Activated CD8-positive, alpha-beta memory T cell treated with anti-CD3 and anti-CD28 coated beads for 48 hours (primary cell): ENCODE measurements at places on chromosomes 2 and 18.

- no peak for DNase-seq
Measured at GRCh38 chr2:58574873-58575272, 333.7 kb upstream of the FANCL start.

DNA sequence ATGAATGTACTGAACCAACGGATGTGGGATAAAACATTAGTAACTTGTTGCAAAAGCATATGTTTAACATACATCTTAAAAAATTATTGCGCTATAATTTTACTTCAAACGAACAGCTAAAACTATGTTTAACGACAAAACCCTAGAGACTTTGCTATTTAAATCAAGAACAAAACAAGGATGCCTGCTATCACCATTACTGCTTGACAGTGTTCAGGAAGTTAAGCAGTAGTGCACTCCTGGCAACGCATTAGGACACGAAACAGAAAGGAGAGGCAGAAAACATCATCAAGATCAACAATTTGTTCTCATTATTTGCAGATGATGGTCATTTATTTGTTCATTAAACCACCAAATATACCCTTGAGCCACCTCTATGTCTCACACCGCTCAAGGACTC is 151.9 kb downstream of the GALNT1 start:
- DNase-seq = no peak

DNA sequence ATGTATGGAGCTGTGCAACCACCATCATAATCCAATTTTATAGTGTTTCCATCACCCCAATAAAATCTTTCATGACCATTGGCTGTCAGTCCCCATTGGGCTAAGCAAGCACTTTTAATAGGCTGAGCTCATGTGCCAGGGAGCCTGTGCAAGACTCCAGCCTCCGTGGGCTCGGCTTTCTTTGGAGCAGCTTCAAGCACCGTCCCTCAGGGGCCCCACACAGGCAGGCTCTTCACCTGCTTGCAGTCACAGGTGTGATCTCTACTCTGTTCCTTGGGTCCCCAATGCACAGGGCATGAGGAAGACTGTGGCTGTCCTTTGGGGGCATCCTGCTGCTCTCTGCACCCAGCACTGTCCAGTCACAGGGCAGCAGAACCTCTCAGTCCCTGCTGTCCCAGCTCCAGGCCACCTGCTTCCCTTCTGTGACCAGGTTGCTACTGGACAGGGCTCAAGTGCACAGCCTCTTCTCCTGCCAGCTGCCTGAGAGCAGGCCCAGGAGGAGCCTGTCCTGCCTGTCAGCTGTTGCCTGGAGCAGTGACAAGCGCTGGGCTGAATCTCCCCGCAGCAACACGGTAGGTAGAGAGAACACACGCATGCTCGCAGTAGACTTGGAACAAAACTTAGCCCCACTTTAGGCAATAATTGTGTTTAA is 40.7 kb upstream of the TMEM131 start:
- no peak for DNase-seq

GRCh38 chr18:50006470-50007046 is 188.4 kb downstream of the MYO5B start:
- no peak for DNase-seq

GRCh38 chr2:113173542-113174375 is at the start of gene PSD4:
TSS of gene PSD4 (plus strand) at chr2:113173971. CDS start at chr2:113182457, 8,486 bp downstream.
- peak; percentile 65 for DNase-seq

- no peak for DNase-seq
Measured at GRCh38 chr2:38823386-38823785, 45.4 kb downstream of the GEMIN6 start.

GRCh38 chr2:48855142-48855541 is 99.6 kb upstream of the LHCGR start:
- no peak for DNase-seq

- DNase-seq = no peak
Measured at GRCh38 chr2:198146346-198146940, 342.1 kb downstream of the PLCL1 start.

DNA sequence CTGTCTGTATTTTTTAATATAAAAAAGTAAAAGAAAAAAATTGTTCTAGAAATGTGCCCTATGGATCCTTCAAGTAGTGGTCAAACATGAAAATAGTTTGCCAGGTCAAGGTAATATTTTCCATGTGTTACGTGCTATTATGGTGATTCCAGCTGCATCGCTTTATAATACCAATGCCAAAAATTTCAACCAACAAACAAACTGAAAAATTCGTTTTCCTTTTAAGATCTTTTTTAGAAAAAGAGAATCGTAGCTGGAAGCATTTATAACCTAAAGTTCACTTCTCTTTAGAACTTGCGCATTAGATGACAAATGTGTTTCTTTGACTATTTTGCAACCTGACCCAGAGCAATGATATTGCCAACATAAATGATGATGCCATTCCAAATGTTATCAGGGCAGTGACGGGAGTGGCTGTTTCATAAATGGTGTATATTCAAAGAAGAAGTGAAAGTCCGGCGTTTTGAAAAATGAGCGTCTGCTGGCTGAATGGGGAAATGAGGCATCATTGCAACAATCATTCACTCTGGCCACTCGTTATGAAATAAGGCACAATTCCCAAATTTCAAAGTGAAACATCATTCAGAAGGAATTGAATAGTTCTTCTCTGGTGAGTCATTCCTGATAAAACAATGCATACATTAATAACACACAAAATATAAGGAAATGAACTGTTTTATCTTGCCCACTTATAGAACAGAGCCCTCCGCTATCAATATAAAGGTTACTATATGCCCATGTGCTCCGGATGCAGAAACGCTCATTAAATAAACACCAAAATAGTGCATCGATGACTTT is 297.4 kb downstream of the TGIF1 start:
- no peak for DNase-seq

GRCh38 chr2:240655931-240656886 is 26.5 kb downstream of the AQP12B start:
- DNase-seq = no peak

DNA sequence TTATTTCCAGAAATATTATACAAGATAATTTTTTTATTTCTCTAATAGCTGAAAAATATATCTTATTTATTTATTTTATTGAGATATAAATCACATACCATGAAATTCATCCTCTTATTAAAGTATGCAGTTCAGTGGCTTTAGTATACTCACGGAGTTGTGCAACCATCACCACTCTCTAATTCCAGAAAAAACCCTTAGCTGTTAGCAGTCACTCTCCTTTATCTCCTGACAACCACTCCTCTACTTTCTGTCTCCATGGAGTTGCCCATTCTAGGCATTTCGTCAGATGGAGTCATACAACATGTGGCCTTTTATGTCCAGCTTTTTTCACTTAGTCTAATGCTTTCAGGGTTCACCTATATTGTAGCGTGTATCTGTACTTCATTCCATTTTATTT is 66.5 kb downstream of the TCF7L1 start:
- DNase-seq = no peak

DNA sequence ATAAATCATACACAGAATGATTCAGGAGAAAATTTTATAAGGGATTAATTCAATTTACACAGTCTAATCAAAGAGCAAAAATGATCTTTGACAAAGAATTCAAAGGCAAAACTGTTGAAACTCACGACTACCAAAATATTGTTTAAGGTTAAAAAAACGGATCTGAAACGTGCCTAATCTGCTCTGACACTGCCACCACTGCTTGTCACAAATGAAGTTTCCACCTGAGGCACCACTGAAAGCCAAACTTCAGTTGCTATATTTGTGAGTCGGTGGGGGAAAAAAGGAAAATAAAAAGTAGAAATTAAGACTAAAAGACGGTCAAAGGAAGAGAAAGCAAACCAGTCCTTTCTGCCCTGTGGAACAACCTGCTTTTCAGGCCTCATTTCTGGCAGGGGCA is 140.6 kb upstream of the DNMT3A start:
- no peak for DNase-seq

- no peak for DNase-seq
Measured at GRCh38 chr2:115481842-115482241, 1039.4 kb downstream of the DPP10 start.

DNA sequence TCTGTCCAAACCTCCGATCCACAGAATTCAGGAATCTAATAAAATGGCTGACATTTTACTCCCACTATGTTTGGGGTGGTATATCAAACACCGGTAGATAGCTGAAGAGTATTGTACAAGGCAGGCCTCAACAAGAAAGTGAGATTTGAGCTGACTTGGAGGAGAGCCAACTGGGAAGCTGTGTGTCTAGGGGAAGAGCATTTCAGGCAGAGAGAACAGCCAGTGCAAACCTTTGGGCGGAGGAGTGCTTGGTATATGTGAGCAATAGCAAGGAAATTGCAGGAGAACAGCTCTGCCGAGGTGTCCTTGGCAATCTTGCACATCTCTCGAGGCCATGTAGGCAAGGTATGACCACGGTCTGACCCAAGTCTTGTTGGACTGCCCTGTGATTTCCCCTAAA is 1.8 kb upstream of the MERTK start:
- DNase-seq = no peak

DNA sequence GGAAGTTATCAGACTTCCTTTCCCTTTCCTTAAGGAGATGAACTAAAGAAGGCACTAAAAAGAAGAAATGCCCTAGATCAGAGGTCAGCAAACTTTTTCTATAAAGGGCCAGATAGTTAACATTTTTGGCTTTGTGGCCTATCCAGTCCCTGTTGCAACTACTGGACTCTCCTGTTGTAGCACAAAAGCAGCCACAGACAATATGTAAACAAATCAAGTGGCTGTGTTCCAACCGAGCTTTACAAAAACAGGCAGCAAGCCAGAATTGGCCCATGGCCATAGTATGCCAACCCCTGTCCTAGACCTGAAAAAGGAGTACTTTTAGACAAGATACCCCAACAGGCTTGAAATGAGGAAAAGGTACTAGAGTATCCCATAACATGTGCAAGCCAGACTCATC is 10.9 kb downstream of the NHEJ1 start:
- no peak for DNase-seq

GRCh38 chr2:187857826-187858225 is 303.6 kb upstream of the TFPI start:
- DNase-seq = no peak

GRCh38 chr2:183214680-183215079 is 90.4 kb downstream of the NUP35 start:
- DNase-seq = no peak

- DNase-seq = no peak
Measured at GRCh38 chr2:41706286-41706685, 341.5 kb upstream of the PKDCC start.

DNA sequence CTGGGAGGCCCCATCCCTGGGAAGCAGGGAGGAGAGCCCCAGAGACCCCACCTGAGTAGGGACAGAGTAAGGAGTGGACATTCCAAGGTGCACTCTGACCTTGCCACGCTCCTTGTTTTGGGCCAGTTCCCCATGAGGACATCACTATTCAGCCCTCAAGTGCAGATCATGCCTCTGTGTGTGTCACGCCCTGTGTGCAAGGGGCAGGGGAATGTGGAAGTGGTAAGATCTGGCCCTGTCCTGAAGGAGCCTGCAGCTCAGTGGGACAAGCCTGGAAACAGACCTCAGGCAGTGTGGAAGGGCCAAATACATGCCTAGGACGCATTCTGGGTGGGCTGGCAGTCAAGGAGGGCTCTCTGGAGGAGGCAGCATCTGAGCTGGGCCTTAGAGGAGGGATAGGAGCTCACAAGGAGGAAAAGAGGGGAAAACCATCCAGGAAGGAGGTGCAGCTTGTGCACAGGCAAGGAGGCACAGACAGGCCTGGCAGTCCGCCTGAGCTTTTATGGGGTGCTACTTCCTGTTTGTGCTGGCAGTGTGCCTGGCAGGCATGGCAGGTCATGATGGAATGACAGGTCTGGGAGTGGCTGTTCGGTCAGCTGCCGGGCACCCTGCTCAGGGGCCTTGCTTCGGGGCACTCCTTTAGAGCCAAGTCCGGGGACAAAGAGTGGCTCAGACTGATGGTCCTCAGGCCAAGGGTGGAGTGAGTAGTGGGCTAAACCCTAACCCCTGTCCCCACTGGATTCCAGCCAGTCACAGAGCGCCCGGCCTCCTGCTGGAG is 3.3 kb downstream of the KLHL30 start:
- DNase-seq = no peak

DNA sequence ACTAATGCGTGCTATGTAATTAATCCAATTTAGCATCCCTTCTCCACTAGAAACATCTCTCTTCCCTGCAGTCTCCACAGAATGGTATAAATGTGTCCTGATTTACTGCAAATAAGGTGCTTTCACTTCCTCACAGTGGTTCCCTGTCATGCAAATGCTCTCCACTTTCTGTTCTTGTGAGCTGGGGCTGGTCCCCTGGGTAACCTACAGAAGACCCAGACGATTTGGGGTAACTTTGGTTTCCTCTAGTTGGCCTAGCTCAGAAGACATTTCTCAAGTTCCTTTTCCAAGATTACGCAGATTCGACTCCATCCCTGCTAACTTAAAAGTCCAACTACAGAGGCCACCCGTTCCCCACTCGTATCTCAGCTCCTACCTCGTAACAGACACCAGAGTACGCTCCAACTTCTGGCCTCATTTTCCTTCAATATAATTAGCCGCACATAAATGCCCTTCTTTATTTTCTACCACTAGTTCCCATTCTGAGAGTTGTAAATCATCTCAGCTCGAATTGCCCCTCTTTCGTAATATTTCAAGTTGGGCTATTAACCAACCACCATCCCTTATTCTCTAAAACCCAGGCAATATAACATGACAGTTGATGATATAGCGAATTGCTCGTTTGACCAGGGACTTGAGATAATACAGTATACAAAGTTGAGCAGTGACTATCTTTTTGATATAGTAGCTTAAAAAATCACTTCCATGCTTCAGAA is 28.8 kb upstream of the NEDD4L start:
- no peak for DNase-seq

GRCh38 chr2:40041422-40042382 is 262.6 kb upstream of the THUMPD2 start:
- DNase-seq = no peak

DNA sequence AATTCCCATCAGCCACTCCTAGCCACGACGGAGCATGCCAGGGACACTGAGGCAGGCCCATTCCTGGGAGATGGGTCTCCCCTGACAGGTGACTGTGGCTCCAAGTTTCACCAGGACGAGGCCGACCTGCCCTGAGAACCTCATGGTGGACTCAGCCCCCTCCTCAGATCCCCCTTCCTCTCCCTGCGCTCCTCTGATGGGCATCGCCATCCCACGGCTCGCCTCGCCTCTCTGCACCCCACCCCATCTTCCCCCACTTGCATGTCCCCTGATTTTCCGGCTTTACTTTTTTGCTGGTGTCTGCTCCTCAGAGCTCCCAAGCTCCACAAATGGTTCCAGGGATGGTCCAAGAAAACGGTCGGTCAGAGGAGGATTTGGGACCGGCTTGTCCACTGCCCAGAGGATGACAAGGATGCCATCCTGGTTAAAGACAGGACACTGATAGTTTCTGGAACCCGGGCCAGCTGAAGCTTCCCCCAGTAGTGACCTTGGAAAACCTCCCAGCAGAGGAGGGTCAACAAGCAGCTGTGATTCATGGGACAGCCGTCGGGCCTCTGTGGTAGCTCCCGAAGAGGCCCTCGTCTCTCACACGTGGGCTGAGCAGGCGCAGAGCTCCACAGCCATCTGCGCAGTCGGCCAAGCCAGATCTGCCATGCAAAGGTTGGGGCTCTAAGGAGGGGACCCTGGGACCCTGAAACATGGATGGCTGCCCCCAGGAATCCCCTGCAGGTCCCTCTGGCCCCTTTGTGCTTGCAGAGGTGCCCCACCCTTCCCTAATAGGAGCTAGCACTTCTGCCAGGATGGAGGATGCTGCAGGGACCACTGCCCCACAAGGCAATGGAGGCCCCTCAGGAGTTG is 87.8 kb upstream of the SLC66A3 start:
- DNase-seq = no peak
